ENCODE measurements at places on chromosomes 12 and 14. TPM values are rescaled to one million over a fixed set of nuclear protein-coding genes. Genes with fewer than 3 reads are reported as not detected.

DNA sequence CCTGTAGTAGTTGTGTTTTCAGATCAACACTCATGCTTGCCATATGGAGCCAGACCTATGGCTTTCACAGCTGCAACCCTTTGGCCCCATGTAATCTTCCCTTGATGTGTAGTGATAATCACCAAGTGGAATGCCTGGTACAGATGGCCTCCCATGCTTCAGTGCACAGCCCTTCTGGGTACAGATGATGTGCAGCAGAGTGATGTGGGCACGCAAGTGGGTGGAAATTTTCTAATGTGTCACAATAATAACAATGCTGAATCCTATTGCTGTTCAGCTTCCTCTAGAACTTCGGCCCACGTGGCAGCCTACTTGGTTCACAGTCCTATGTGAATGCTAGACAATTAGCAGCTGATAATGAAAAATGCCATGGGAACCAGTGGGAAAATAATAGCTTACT is 188.1 kb downstream of the SNAPC1 start:
- no peaks in the 10 kb centered on the region for H3K36me3 ChIP-seq
- no peak overlapping the region for H3K4me3 ChIP-seq
- H3K27ac ChIP-seq, result no peak overlapping the region
- DNase-seq, result no peak
- no peaks in the 10 kb centered on the region for H3K27me3 ChIP-seq

DNA sequence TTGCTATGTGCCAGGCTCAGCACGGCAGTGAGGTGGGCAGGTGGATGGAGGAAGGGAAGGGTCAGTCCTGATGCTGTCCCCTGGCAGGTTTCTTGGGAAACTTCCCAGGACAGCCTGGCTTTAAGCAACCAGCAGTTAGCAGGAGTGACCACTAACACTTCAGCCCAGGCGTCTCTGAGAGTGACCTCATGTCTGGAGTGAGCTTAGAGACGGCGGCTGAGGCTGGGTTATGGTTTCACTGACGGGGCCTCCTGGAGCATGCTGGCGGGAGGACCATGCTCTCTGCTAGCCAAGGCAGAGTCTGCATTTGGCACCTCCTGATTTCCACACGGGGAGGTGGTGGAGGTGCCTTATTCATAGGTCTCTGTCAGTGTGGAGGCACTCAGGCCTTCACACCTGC is 2.5 kb downstream of the HHIPL1 start:
- no peak overlapping the region for H3K27ac ChIP-seq
- no peaks in the 10 kb centered on the region for H3K4me1 ChIP-seq
- H3K4me3 ChIP-seq, result no peak overlapping the region
- peaks cover 31% of the 10 kb centered on the region for H3K27me3 ChIP-seq
- DNase-seq, result no peak

GRCh38 chr12:33314223-33314622 is 125.4 kb downstream of the SYT10 start:
- no peak for DNase-seq
- no peaks in the 10 kb centered on the region for H3K27me3 ChIP-seq
- no peak overlapping the region for H3K4me3 ChIP-seq

DNA sequence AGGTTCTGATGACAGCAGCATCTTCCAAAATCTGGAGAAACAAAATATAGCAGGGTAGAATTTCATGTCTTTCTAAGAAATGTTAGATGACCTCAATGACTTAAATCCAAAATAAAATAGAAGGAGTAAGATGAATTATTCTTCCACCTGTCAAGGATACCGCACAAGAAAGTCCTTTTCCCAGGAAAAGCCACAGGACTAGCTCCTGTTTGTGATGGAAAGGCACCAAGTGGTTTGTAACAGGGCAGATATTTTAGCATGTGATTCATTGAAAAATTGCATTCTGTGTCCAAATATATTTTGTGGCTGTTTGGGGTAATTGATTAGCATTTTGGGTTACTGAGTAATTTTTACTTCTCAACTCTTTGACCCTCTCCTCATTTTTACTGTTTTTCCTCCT is 2.7 kb downstream of the CD163L1 start:
- no peak overlapping the region for H3K4me3 ChIP-seq
- H3K27ac ChIP-seq, result no peak overlapping the region
- H3K27me3 ChIP-seq, result peaks cover 8% of the 10 kb centered on the region
- peaks cover 4% of the 10 kb centered on the region for H3K4me1 ChIP-seq
- DNase-seq, result no peak
- no peaks in the 10 kb centered on the region for H3K36me3 ChIP-seq

DNA sequence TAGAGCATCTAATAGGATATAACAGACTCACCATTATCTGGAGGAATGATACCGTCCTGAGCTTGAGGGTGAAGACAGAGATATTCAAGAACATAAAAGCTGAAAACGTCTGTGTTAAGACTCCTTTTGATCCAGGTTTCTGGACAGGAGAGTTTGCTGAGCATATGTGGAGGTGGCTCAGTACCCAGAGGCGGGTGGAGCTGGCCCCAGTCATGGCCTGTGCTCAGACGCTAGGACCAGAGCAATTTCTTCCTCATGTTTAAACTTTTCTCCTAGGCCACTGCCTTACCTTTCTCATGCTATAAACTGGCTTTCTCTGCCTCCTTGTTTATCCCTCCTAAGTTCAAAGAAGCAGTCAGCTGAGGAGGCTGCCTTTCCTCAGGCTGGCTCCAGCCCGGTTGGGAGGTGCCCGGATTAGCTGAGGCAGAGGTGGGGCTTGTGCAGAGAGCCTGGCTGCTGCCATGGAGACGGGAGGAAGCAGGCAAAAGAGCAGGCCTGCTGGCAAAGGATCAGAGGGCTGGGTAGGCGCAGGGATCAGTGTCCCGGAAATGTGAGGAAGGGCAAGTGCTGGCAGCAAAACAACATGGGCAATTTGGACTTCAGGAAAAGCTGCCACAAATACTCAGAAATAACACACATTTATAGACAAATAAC is 13.7 kb downstream of the COA8 start:
- H3K4me1 ChIP-seq, result no peaks in the 10 kb centered on the region
- H3K4me3 ChIP-seq, result no peak overlapping the region
- H3K27me3 ChIP-seq, result no peaks in the 10 kb centered on the region
- H3K36me3 ChIP-seq, result peaks cover 24% of the 10 kb centered on the region

DNA sequence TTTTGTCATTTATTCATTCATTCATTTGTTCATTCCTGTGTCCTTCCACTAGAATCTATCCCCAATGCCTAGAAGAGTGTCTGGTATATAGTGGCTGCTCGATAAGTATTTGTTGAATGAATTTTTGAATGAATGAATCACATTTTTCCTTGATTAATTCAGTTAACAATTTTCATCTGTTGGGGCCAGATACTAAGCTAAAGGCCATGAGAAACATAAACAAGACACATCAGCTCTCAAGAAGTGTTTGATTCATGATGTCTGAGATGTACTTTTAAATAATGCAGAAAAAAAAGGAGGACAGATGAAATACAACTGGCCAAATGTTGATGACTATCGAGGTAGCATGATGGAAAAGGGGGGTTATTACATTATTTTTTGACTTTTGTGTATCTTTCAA is 48.1 kb upstream of the TMED10 start:
- H3K27ac ChIP-seq, result no peak overlapping the region
- no peak overlapping the region for H3K4me3 ChIP-seq
- no peak for DNase-seq
- H3K4me1 ChIP-seq, result peaks cover 6% of the 10 kb centered on the region

- H3K27ac ChIP-seq, result no peak overlapping the region
- peaks cover 57% of the 10 kb centered on the region for H3K27me3 ChIP-seq
- H3K4me1 ChIP-seq, result peaks cover 37% of the 10 kb centered on the region
- no peak overlapping the region for H3K4me3 ChIP-seq
- no peak for DNase-seq
These were observed 599 bp downstream of the PAPLN start for GRCh38 chr14:73237786-73238423.

DNA sequence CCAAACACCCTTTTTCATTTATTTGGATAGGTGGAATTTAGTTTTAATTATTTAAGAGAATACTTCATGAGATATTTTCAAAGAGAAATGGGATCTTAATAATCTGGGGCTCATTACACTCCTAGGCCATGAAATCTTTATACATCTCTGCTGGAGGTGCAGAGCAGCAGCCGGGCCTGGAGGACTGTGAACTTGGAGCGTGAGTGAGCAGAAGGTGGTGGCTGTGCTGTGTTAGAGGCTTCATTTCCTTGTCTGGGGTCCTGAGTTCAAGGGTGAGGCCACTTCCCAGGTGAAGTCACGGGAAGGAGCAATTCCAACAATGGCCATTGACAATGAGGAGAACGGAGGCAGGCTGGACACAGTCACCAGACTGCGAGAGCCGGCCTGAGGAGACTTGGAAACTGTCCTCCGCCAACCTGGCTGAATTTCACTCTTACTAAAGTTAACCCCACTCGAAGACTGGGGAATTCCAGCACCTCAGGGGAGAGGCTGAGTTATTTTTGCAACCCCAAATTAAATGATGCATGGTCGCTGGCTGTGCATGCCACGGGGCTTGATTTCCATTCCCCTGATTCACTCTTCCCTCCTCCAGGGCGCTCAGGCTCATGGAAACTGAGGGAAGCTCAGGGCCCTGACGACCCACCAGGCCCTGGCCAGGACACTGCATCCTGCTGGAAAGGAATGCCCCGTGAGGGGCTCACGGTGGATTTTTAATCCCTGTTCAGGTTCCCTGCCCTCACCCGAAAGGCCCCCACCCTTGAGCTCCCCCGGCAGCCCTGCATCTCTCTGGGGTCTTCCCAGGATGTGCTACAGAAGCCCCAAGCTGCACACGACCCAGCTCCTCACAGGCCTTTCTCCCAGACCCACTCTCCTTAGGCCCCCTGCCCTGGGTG is 22.6 kb upstream of the TRAF3 start:
- H3K27me3 ChIP-seq, result no peaks in the 10 kb centered on the region
- DNase-seq, result no peak
- no peak overlapping the region for H3K4me3 ChIP-seq
- H3K27ac ChIP-seq, result no peak overlapping the region

GRCh38 chr14:94128216-94128839 is 1.1 kb downstream of the IFI27L2 start:
- no peak for DNase-seq
- peaks cover 3% of the 10 kb centered on the region for H3K27me3 ChIP-seq
- H3K36me3 ChIP-seq, result no peaks in the 10 kb centered on the region
- H3K27ac ChIP-seq, result no peak overlapping the region
- no peak overlapping the region for H3K4me3 ChIP-seq
- peaks cover 7% of the 10 kb centered on the region for H3K4me1 ChIP-seq

DNA sequence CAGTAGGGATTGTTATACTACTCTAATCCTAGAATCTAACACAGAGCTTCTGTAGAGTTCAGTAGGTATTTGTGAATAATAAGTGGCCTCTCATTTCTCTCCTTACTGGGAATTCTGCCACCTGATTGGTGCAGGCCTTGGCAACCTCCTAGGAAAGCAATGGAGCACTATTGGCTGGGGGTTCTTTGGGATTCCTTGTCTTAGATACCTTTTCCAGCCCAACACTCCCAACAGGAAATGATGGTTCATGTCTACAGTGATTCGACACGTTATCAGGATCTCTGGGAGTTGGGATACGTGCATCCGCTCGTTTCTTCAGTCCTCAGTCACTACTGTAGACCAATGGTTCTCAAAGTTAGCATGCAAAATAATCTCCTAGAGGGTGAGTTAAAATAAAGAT is 67.4 kb downstream of the ELK3 start:
- peaks cover 12% of the 10 kb centered on the region for H3K36me3 ChIP-seq
- no peaks in the 10 kb centered on the region for H3K27me3 ChIP-seq
- no peak for DNase-seq
- H3K4me3 ChIP-seq, result no peak overlapping the region
- no peaks in the 10 kb centered on the region for H3K4me1 ChIP-seq

DNA sequence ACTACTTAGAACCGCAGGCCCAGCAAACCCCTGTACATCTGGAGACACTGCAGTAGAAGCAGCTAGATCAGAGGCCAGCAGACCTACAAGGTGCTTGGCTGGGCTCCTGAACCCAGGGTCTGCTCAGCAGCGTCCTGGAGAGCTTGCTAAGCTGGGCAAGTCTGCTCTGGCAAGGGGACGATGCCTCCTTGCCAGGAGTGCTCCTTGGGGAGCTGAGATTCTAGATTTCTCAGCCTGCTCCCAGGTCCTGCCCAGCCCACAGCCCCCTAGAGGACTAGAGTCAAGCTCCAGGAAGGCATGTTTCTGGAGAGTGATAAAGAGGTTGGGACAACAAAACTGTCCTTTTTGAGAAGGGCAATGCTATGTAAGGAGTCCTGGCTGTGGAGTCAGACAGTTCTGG is 60.3 kb downstream of the HSPB8 start:
- H3K36me3 ChIP-seq, result no peaks in the 10 kb centered on the region
- no peak overlapping the region for H3K27ac ChIP-seq
- DNase-seq, result no peak
- H3K4me3 ChIP-seq, result no peak overlapping the region
- H3K4me1 ChIP-seq, result no peaks in the 10 kb centered on the region
- no peaks in the 10 kb centered on the region for H3K27me3 ChIP-seq

- DNase-seq, result no peak
- H3K4me1 ChIP-seq, result peaks cover 10% of the 10 kb centered on the region
- no peaks in the 10 kb centered on the region for H3K36me3 ChIP-seq
- no peaks in the 10 kb centered on the region for H3K27me3 ChIP-seq
These were observed 137.9 kb downstream of the SCARB1 start for GRCh38 chr12:124725597-124726237.

DNA sequence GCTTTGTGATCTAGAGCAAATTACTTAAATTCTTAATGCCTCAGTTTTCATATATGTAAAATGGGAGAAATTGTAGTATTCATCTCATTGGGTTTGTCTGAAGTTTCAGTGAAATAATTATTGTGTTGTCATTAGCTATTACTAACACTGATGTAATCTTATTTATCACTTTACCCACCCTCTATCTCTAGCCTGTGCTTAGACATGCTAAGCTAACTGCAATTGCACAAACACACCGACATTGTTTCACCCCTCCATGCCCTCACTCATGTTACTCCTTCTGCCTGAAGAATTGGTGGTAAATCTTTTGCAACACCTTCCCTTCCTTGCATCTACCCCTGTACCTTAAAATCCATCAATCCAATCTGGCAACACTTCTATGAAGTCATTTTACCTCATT is 241.6 kb downstream of the BCAT1 start:
- no peak overlapping the region for H3K27ac ChIP-seq
- H3K4me1 ChIP-seq, result no peaks in the 10 kb centered on the region
- no peak for DNase-seq
- H3K4me3 ChIP-seq, result no peak overlapping the region
- H3K27me3 ChIP-seq, result no peaks in the 10 kb centered on the region

Gene C12orf56
- total RNA-seq, result 3.7 TPM

Gene FLRT2
- total RNA-seq, result 8.9 TPM

Gene STYX
- 7.7 TPM for total RNA-seq

Gene TC2N
- total RNA-seq, result 42.5 TPM

Gene ADCY4
- 1.9 TPM for total RNA-seq

Gene DPF3
- total RNA-seq, result 1.6 TPM
